ENCODE measurements at places on chromosomes 7 and 10.

DNA sequence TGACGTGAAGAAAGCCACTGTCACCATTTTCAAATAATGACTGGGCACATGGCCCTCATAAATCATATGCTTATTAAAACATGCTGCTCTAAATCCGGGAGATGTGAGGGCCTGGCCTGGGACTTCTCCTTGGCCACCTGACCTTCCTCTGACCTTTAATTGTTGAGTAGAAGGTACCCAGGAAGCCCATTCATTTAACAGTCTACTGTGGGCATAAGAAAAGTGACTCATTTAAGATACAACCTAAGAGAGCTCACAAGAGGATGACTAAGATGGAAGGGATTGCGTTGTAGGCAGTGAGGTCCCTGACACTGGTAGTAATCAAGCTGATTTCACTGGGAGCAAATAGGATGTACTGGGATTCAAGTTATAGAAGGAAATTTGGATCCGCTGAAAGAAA is 203.4 kb upstream of the GPR26 start:
- no peak for DNase-seq

- no peak for DNase-seq
These were observed 253.5 kb downstream of the MALRD1 start for GRCh38 chr10:19302117-19302516.

GRCh38 chr10:87715552-87716347 is 56.1 kb downstream of the PAPSS2 start:
- DNase-seq, result no peak

- no peak for DNase-seq
These were observed 16.9 kb upstream of the KIF5B start for GRCh38 chr10:32073128-32073527.

DNA sequence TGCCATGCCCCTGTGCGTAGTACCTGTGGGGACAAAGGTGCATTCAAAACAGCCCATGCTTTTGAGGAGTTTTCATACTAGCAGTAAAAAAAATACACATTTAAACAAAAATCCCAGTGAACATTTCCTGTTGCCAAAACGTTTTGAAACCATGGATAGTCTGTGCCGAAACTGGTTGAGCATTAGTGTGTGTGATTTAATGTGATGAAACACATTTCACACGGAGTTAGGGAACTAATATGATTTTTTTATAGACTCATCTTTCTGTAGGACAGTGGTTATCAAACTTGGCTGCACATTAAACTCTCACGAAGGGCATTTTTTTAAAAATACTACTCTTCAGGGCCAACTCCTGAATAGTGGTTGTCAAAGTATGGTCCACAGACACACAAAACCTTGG is 111.8 kb upstream of the CREB5 start:
- DNase-seq, result no peak

- DNase-seq, result peak; percentile 86
These were observed 652 bp upstream of the C10orf143 start for GRCh38 chr10:130111113-130111851.

- no peak for DNase-seq
These were observed 35.1 kb downstream of the RCC1L start for GRCh38 chr7:75038508-75038907.

GRCh38 chr10:132120200-132120599 is 54.5 kb downstream of the JAKMIP3 start:
- no peak for DNase-seq

GRCh38 chr10:80515511-80515910 is 22.2 kb upstream of the SH2D4B start:
- DNase-seq, result no peak

GRCh38 chr10:120841522-120842189 is 9.5 kb upstream of the WDR11 start:
- no peak for DNase-seq

- no peak for DNase-seq
These were observed 41.8 kb downstream of the STK32C start for GRCh38 chr10:132265890-132266496.

DNA sequence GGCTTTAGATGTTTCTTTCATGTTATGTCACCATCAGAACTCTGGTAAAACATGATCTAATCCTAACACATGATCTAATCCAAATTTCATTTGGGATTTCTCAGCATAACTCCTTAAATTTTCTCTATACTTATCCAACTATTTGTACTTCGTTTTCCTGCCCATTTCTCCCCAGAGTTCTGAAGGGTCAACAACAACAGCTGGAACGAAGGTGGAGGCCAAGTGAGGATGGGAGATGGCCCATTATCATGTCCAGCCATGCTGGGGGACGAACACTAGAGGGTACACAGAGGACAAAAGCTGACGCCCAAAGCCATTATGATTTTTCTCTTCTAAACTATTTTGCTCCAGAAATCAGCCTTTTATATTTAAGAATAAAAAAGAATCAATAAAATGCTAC is 185.4 kb downstream of the DOCK4 start:
- DNase-seq, result no peak

- DNase-seq, result peak; percentile 90
These were observed 15.3 kb downstream of the LIPA start for GRCh38 chr10:89236226-89236797.

Measured in BJ (cell line).